ENCODE measurements at places on chromosomes 2 and 18. TPM values are rescaled to one million over a fixed set of nuclear protein-coding genes. Genes with fewer than 3 reads are reported as not detected.

CCDC141 gene
- not detected for polyA plus RNA-seq

LIMS3 gene
- polyA plus RNA-seq, result 2.7 TPM

MBD5 gene
- polyA plus RNA-seq, result 5.0 TPM

MLPH gene
- 308 TPM for polyA plus RNA-seq

SIX3 gene
- polyA plus RNA-seq, result not detected

TRPM8 gene
- not detected for polyA plus RNA-seq

ACVR1C gene
- polyA plus RNA-seq, result 0.61 TPM

KCTD18 gene
- polyA plus RNA-seq, result 7.2 TPM

ASB18 gene
- polyA plus RNA-seq, result not detected

CNTNAP5 gene
- not detected for polyA plus RNA-seq

CTDP1 gene
- 10.7 TPM for polyA plus RNA-seq

CCDC88A gene
- polyA plus RNA-seq, result 6.2 TPM

PLGLB1 gene
- polyA plus RNA-seq, result not detected

POU3F3 gene
- polyA plus RNA-seq, result not detected

RESP18 gene
- not detected for polyA plus RNA-seq

DPYSL5 gene
- not detected for polyA plus RNA-seq

PLB1 gene
- 3.1 TPM for polyA plus RNA-seq

SNORC gene
- 2.1 TPM for polyA plus RNA-seq

FTCDNL1 gene
- polyA plus RNA-seq, result 0.98 TPM

HMSD gene
- 0.10 TPM for polyA plus RNA-seq

OBSL1 gene
- polyA plus RNA-seq, result 30.3 TPM

AQP4 gene
- polyA plus RNA-seq, result 0.83 TPM

CTLA4 gene
- polyA plus RNA-seq, result not detected

ONECUT2 gene
- not detected for polyA plus RNA-seq

REG3A gene
- polyA plus RNA-seq, result 73.4 TPM

WIPF1 gene
- 22.3 TPM for polyA plus RNA-seq

ZSWIM2 gene
- not detected for polyA plus RNA-seq

SOX11 gene
- polyA plus RNA-seq, result 0.06 TPM

SERPINB11 gene
- 2.7 TPM for polyA plus RNA-seq

MYO1B gene
- 6.1 TPM for polyA plus RNA-seq

RAB3GAP1 gene
- 20.0 TPM for polyA plus RNA-seq

PROKR1 gene
- not detected for polyA plus RNA-seq

LYG2 gene
- not detected for polyA plus RNA-seq

ST8SIA3 gene
- polyA plus RNA-seq, result 0.56 TPM

CCDC102B gene
- 14.5 TPM for polyA plus RNA-seq

EMX1 gene
- 0.62 TPM for polyA plus RNA-seq

LAMA3 gene
- 4.3 TPM for polyA plus RNA-seq

FHOD3 gene
- polyA plus RNA-seq, result 2.1 TPM

PRR30 gene
- polyA plus RNA-seq, result not detected

ALLC gene
- not detected for polyA plus RNA-seq

GREB1L gene
- polyA plus RNA-seq, result not detected

CNDP1 gene
- not detected for polyA plus RNA-seq

SIGLEC15 gene
- 0.10 TPM for polyA plus RNA-seq
